Stimulated activated CD4-positive, alpha-beta T cell treated with anti-CD3 and anti-CD28 coated beads, TNF-alpha, amount 100 ng/mL, for 48 hours (primary cell): ENCODE measurements at places on chromosomes 11 and 22.

GRCh38 chr11:128412847-128413791 lies 174.2 kb downstream of the ETS1 start:
- DNase-seq, result no peak

DNA sequence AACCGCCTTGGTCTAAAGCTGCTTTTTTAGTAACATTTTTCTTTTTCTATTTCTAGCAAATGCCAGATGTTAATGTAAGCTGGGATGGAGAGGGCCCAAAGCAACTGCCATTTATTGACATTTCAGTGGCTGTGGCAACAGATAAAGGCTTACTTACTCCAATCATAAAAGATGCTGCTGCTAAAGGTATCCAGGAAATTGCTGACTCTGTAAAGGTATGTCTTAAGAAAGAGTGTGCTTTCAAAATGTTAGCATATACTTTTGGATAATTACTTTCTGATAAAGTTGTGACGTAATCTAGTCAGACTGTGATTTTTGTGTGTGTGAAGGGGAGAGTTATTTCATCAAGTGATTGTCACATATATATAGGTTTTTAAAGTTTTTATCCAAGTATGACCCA lies 68.1 kb downstream of the PDHX start:
- no peak for DNase-seq

GRCh38 chr11:130437848-130438247 lies 9.4 kb upstream of the ADAMTS8 start:
- DNase-seq, result no peak

- no peak for DNase-seq
These were observed 40.1 kb upstream of the CARD18 start for GRCh38 chr11:105179542-105180278.

GRCh38 chr11:104076455-104076854 lies 40.0 kb downstream of the DDI1 start:
- no peak for DNase-seq

- no peak for DNase-seq
These were observed 12.4 kb downstream of the TMA7B start for GRCh38 chr22:39972641-39973040.

GRCh38 chr22:32473388-32473952 lies 1.1 kb upstream of the FBXO7 start:
- DNase-seq, result no peak

DNA sequence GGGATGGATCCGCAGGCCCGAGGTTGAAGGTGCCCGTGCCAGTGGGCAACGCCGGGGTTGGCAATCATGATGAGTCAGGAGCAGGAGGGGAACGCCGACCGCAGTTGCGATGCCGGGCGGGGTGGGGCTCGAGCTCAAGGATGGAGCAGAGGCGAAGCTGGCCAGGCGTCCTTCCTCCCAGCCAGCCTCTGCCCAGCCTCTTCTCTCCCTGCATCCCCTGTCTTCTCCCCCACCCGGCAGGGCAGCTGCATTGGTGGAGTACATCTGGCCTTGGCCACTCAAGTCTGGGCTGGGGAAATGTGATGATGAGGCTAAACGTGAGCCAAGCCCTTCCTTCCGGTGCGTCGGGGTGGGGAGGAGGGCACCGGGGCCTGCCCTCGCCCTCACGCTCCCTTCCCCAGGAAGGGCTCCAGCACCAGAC lies 3.9 kb downstream of the IFITM10 start:
- no peak for DNase-seq

GRCh38 chr11:7413961-7414915 lies 71.1 kb upstream of the OLFML1 start:
- no peak for DNase-seq

DNA sequence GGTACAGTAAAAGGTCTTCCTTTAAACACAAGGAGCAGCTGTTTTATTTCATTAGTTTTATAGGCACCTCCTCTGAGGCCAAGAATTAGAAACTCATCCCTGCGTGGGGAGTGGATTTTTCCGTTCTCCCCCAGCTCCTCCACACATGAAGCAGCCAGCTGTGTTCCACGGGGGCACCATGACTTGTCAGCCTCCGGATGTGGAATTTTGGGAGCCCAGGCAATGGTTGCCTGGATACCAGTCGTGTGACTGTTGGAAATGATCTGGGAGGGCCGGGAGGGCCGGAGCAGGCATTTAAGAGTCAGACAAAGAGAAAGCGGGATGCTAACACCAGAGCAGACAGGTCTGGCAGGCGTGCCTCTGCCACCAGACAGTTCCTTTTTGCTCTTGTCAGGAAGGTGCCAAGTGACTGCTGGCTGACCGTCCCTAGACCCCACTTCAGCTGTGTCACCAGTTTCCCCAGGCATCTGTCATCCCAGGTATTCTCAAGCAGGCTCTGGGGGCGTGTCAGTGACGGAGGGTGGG lies 15.9 kb upstream of the CDC42EP2 start:
- DNase-seq, result no peak

GRCh38 chr11:34300926-34301295 lies 56.9 kb downstream of the ABTB2 start:
- no peak for DNase-seq

- DNase-seq, result no peak
These were observed 57.2 kb upstream of the FAM181B start for GRCh38 chr11:82790723-82791484.

GRCh38 chr11:90601261-90601660 lies 378.4 kb upstream of the CHORDC1 start:
- DNase-seq, result no peak

GRCh38 chr11:131685906-131686305 lies 315.5 kb downstream of the NTM start:
- no peak for DNase-seq

GRCh38 chr11:6642957-6643356 lies 12.7 kb downstream of the DCHS1 start:
- no peak for DNase-seq

- no peak for DNase-seq
These were observed 422.4 kb downstream of the TENM4 start for GRCh38 chr11:79018371-79018849.

DNA sequence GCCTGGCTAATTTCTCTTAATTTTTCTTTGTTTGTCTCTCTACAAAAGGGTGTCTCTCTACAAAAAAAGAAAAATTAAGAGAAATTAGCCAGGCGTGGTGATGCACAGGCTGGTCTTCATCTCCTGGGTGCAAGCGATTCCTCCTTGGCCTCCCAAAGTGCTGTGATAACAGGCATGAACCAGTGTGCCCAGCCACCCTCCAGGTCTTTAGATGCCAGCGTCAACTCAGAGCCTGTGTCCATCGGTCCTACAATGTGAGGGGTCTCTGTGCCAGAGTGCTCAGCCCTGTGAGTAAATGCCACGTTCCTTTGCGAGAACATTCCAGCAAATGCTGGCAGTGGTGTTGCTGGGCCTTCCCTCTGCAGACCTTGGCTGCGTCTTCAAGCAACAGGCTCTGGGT lies 62.7 kb downstream of the IGF2 start:
- DNase-seq, result no peak

DNA sequence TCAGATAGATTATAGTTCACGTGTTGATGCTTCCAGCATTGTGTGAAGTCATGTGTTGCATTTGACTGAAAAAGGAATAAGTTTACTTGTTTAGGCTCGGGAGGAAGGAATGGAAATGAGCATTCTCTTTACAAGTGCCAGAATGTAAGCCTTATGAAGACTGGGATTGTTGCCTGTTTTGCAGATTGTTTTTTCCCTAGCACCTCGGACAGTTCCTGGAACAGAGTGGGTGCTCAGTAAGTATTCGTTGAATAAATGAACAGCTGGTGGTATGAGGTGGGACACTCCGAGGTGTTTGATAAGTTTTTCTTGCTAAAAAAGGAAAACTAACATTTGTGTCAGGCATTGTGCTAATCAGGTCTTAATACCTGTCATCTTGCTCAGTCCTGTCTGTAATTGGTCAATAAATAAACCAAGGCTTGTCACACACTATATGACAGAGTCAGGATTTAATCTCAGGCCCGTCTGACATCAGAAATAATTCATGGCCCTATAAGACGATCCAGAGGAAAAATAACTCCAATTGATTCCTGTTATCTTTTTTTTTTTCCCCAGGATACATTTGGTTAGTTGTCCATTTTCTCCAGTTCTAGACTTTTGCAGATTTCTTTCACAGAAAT lies 304.7 kb downstream of the NELL1 start:
- DNase-seq, result no peak

DNA sequence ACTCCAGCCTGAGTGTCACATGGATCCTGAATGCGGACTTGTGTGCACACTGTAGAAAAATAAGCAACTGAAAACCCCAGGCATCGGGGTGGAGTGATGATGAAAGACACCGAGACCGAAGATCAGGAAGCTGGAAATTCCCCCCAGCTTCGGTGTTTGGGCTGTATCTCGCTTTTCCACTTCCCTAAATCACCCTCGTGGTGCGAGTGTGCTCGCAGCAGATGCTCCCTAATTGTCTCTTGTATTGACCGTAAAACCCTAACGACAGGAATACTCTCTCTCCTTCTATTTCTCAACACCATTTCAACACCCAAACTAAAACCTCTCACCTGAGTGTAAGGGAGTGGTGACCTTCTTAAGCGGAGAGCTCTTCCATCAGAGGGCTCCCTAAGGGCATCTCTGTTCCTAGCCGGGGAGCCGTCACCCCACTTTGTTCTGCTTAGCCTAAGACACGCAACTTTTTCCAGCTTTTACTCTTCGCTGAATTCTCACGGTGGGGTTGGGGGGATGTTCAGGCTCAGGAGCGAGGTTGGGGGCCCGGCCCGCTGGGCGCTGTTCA lies 635 bp upstream of the GRK3 start:
- no peak for DNase-seq

DNA sequence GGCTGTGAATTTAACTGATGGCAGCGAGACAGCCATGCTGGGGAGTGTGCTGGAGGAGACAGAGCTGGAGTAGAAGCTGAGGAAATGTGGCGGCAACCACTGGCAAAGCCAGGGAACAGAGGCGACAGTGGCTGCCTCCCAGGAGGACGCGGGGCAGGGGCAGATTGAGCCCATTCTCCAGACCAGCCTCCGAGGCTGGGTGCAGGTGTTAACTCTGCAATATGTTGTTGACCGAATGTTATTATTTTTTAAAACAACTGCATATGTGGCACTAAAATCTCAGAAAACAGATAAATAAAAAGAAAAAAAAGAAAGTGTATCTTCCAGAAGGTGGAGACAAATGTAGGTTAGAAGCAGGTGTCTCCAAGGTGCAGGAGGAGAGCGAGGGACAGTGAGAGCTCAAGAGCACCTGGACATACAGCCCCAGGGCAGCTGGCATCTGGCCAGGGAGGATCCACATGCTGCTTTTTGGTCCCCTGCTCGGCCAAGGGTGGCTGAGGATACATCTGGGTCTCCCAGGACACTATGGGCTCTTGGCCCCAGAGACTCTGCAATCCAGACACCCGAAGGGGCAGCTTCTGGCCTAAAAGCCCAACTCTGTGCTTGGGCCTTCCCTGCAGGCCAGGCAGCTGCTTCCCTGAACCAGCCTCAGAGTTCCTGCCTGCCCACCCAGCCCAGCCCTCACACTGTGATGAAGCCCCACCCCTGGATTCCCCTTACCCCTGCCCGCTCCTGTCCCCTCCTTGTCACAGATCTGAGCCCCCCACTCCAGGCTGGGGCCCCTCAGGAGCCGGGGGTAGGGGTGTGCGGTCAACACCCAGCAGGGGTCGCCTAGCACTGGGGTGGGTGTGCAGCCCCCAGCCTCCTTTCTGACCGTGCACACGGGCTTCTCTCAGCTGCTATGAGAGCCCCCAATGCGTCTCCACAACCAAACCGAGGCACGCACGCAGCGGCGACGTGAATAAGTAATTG lies 12.9 kb downstream of the RTN4R start:
- no peak for DNase-seq

DNA sequence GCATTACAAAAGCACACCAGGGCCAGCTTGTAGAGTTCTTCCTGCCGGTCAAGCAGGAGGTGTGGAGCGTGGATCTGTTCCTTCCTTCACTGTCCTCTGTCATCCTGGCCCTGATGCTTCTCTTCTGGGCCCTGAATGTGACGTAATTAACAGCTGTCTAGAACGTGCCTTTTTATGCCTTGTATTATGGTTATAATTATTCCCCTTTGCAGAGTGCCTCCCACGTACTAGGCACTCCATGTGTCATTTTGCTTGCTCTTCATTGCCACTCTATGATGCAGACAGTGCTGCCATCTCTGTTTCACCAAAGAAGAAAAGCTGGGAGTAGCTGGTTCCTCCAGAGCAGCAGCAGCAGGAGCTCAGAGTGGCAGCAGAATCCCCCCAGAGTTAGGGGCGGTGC lies 132.1 kb upstream of the TTC12 start:
- no peak for DNase-seq

GRCh38 chr11:1497600-1497999 lies 11.0 kb upstream of the MOB2 start:
- DNase-seq, result no peak

- no peak for DNase-seq
These were observed 6.7 kb upstream of the VSIG10L2 start for GRCh38 chr11:125939081-125939521.

GRCh38 chr11:60848714-60849151 lies 6.8 kb downstream of the CCDC86 start:
- no peak for DNase-seq

- no peak for DNase-seq
These were observed at the start of gene SCN4B for GRCh38 chr11:118152552-118153471. SCN4B (minus strand) TSS chr11:118152823; CDS start chr11:118152673, 150 bp downstream.

GRCh38 chr22:47153854-47154525 lies 391.5 kb downstream of the TBC1D22A start:
- no peak for DNase-seq

GRCh38 chr11:87224486-87224885 lies 186.8 kb downstream of the TMEM135 start:
- no peak for DNase-seq

DNA sequence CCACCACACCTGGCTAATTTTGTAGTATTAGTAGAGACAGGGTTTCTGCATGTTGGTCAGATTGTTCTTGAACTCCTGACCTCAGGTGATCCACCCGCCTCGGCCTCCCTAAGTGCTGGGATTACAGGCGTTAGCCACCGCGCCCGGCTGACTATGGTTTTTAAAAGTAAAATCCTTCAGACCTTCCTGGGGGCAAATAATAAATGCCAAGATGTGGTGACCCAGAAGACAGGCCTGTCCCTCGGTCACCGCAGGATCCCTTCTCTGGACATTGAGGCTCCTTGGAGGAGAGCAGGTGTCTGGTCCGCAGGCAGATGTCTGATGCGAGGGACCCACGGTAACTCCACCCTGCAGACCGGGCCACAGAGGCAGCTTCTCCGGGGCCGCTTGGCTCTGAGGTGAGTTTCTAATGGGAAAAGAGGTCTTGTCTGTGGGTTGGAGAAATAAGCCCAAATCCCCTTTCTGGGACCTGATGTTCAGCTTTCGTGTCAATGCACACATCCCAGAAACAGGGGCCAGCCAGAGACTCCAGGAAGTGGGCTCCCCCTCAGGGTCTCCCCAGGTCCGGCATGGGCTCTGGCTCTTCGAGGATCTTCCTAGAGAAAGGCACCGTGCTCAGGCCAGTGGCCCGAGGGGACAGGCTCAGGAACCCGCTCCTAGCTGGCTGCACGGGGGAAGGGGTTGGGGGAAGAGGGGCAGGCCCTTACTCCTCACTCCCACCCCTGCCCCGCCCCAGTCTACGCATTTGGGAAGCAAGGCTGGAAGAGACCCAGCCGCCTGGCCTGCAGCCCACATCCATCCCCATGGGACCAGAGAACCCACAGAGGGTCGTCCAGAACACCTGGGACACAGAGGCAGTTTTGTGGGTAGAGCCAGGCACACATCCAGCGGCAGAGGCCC lies 100.6 kb downstream of the WNT7B start:
- no peak for DNase-seq

- no peak for DNase-seq
These were observed 1.0 kb upstream of the NPAS4 start for GRCh38 chr11:66419825-66420224.

- peak; percentile 42 for DNase-seq
These were observed 2.5 kb upstream of the CALCA start for GRCh38 chr11:14974515-14975251.
